ENCODE measurements at places on chromosomes 13 and 19.

GRCh38 chr13:37168926-37169325 is 63.5 kb upstream of the CSNK1A1L start:
- no peak for DNase-seq

GRCh38 chr19:18496980-18497256 is 25.0 kb downstream of the ELL start:
- DNase-seq, result no peak

DNA sequence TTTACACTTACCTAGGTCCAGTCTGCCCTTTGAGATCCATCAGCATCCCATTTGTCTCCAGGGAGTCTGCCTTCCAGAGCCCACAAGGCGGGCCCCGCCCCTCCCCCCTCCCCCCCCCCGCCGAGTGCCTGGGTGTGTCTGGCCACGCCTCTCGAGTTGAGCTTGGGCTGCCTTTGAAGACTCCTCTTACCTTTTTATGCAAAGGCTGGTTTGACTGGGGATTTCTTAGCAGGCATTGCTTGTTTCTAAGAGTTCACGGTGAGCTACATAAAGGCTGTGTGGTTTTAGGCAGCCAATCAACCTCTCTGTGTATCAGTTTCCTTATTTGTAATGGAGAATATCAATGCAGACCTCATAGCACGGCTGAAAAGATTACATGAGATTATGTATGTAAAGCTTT is 11.3 kb downstream of the GPR12 start:
- DNase-seq, result no peak

DNA sequence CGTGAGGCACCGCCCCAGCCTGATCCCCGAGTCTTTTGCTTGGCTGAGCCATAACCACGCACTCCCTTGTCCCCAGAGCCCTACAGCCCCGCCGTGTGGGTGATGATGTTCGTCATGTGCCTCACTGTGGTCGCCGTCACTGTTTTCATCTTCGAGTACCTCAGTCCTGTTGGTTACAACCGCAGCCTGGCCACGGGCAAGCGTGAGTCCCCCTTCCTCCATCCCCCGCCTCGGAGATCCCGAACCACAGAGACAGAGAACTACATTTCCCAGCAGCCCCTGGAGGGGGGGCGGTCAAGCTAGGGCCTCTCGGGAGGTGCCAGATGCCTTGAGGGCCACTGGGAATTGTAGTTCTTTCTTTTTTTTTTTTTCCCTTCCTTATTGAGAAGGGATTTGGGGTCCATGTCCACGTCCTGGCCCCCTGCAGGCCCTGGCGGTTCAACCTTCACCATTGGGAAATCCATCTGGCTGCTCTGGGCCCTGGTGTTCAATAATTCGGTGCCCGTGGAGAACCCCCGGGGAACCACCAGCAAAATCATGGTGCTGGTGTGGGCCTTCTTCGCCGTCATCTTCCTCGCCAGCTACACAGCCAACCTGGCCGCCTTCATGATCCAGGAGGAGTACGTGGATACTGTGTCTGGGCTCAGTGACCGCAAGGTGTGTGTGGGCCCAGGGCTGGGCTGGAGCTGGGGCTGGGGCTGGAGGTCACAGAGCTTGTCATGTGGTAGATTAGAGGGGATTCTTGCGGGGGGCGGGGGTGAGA is 25.9 kb downstream of the GRIN2D start:
- DNase-seq, result peak; percentile 43

DNA sequence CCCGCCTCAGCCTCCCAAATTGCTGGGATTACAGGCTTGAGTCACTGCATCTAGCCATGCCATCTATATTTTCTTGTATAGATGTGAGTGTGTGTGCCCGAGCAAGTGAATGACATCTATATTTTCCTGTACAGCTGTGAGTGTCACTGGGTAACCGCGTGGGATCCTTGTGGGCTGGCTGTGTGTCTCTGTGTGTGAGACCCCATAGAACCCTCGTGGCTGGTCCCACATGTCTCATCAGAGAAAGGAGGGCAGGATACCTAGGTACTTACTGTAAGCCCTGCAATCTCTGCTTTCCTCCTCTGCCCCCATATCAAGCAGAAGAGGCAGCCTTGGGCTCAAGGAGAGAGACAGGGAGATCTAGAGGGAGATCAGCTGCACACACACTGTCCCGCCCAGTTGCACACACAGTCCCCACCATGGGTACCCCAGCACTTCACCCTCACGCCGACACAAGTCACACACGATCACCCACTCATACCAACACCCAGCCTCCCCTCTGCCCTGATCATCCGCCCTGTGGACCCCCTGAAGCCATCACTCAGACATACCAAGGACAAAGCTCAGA is 655 bp downstream of the DENND1C start:
- no peak for DNase-seq

DNA sequence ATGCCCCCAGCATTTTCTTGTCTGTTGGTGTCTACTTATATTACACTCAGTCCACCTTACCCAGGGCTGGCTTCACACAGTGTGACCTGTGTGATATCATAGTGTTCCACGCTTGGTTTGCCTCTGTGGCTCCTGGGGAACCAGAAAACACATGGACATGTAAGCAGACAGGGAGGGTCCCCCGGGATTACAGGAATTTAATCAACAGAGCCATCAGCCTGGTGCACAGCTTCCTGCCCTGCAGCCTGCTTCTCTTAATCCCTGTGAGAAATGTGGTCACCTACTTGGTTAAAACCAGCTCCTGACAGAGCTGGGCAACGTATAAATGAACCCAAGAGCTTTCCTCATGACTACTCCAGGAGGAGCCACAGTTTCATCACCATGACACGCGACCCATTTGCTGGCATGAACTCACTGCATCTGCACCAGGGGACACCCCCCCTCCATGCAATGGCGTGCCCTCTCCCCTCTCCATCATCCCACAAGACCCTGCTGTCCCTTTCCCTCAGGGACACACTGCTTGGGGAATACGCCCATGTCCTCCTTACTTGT is 152.1 kb downstream of the UQCRFS1 start:
- no peak for DNase-seq

DNA sequence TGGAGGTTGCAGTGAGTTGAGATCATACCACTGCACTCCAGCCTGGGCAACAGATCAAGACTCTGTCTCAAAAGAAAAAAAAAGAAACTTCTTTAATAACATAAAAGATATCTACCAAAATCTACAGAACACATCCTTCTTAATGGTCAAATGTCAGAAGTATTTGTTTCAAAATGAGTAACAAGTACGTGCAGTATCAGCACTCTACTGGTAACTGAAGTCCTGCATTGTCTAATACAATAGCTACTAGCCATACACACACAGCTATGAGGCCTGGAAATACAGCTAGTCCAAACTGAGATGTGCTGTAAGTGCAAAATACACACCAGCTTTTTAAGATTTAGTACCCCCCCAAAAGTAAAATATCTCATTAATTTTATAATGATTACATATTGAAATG is 88.1 kb downstream of the TSC22D1 start:
- no peak for DNase-seq

GRCh38 chr13:50261130-50261901 is 246.1 kb downstream of the KCNRG start:
- no peak for DNase-seq

DNA sequence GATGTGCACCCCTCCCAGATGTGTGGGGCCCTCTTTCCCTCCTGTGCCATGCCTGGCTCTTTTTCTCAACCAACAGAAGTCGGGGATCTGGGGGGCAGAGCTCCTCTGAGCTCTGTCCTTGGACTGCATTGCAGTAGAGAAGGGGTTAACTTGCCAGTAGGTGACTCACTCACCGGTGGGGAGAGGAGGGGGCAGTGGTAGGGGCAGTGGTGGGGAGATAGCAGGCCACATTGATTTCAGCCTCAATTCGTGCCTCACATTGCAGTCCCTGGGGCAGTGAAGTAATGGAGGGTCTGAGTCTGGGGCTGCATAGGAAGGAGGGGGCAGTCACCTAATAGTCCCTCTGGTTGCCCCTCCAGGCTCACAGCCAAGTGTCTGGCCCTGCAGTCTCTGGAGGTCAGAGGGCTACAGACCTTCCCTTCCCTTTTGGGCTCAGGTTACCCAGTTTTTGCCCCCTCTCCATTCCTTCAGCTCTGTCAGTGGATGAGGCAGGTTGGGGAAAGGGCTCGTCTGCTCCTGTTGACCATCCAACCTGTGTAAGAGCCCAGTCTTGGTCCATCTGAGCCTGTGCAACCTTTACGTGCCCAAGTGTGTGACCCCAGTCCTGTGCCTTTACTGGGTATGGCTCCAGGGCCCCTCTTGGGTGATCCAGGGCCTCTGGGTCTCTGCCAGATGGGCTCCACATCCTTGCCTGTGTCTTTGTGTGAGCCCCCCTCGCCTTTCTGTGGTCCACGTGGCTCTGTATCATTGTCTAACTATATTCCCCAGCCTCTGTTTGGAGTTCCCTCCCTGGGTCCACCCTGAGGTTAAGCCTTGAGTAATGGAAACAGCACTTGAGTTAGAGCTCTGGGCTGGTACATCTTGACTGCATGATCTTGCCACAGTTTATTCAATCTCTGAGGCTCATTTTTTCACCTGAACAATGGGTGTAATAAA is 13.0 kb downstream of the CIC start:
- no peak for DNase-seq

- no peak for DNase-seq
Measured at GRCh38 chr19:43597876-43598275, 1.5 kb downstream of the ZNF576 start.

GRCh38 chr13:71046360-71047079 is 820.5 kb downstream of the DACH1 start:
- no peak for DNase-seq

- DNase-seq, result peak; percentile 70
Measured at GRCh38 chr13:49110122-49110912, 109.8 kb upstream of the MLNR start.

DNA sequence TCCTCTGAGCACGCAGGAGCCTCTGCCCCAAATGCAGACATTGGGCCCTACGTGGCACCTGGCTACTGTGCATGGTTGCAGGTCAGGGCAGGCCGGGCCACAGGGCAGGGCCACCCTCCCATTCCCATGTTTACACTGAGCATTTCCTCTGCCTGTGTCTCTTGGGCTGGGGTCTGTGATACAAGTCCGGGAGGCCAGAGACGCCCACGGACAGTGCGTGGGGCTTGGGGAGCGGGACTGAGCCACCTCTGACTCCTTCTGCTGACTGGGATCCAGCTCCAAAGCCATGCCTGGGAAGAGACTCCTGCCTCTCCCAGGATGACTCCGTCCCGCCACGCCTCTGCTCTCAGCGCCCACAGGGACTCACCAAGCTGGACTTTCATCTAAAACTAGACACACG is 18.8 kb downstream of the GAS6 start:
- DNase-seq, result no peak

DNA sequence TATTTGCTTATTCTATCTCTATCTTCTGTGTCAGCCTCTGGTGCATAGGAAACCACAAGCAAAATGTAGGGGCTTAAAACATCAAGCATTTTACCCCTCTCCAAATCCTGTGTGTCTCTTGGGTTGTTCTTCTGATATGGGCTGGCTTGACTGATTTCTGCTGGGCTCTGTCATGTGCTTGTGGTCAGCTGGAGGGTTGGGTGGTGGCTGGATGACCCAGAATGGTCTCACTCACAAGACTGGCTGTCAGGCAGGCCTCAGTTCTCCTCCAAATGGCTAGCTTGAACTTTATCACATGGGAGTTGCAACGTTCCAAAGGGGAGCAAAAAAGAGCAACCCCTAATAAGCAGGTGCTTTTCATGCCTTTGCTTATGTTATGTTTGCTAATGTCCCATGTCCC is 9.6 kb upstream of the LYPD5 start:
- DNase-seq, result no peak
